ENCODE measurements at places on chromosomes 2 and 18.
A peak's percentile ranks its signal among the peaks of the same experiment; 100 is the strongest.

DNA sequence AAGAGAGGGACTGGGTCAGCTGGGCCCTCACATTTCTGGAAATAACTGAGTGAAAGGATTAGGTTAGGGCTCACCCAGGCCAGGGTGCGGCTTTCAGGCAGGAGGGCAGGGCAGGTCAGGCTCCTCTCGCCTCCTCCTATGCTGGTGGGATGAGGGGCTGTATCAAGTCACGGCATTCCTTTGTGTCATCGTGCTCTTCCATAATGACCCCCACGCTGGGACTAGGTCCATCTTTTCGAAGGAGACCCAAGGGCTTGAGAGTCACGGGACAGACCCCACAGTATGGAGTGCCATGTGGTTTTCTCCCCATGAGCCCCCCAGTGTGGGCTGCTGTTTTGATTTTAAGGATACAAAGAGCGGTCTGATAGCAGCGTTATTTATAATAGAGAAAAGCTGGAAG lies 137.8 kb upstream of the COPS8 start:
- DNase-seq: no peak

DNA sequence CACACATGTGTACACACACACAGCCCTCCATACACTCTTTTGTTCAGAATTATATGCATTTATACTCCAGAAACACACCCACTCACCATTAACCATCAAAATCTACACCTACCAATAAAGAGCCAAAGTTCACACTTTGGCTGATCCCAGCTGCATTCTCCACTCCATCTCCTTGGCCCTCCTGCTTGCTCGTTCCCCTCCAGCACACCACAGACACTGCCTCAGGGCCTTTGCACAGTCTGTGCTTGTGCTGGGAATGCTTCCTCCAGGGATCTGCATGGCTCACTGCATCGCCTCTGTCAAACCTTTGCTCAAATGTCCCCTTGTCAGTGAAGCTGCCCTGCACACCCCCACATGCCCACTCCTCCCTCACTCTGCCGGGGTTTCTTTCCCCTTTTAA lies 46.0 kb downstream of the POMC start:
- no peak for DNase-seq

DNA sequence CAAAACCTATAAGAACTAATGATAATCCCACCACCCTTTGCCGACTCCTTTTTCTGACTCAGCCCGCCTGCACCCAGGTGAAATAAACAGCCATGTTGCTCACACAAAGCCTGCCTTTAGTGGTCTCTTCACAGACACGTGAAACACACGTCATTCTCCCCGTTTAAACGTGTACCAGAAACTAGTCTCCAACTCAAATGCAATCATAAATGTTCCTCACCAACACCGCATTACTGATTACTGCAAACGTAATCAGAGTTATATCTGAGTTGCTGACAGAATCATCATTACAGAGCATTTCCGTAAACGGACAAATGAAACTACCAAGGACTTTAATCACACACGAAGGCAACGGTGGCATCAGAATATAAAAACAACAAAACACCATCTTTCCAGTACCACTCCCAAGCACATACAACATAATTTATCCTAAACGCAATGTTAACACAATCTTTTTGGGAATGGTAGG lies 1.9 kb downstream of the CLK1 start:
- DNase-seq: peak; percentile 24

DNA sequence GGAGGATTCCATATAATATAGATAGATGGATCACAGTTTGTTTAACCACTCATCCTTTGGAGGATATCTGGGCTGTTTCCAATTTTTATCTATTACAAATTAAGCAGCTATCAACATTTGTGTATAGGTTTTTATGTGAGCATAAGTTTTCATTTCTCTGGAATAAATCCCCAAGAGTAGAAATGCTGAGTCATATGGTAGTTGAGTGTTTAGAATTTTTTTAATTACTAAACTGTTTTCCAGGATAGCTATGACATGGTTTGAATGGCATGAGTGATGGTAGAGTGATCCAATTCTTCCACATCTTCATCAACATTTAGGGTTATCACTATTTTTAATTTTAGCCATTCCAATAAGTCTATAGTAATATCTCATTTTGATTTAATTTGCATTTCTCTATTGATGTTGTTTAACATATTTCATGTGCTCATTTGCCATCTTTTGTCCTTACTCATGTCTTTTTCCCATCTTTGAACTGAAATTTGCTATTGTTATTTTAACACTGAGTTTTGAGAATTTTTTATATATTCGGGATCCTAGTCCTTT lies 31.4 kb downstream of the ABCB11 start:
- DNase-seq: no peak

GRCh38 chr18:8816220-8816619 lies 110.9 kb downstream of the MTCL1 start:
- DNase-seq: no peak

- DNase-seq: no peak
Measured at GRCh38 chr2:207480521-207481040, 49.2 kb upstream of the CREB1 start.

- DNase-seq: no peak
Measured at GRCh38 chr2:217325816-217326215, 466.0 kb upstream of the TNP1 start.

DNA sequence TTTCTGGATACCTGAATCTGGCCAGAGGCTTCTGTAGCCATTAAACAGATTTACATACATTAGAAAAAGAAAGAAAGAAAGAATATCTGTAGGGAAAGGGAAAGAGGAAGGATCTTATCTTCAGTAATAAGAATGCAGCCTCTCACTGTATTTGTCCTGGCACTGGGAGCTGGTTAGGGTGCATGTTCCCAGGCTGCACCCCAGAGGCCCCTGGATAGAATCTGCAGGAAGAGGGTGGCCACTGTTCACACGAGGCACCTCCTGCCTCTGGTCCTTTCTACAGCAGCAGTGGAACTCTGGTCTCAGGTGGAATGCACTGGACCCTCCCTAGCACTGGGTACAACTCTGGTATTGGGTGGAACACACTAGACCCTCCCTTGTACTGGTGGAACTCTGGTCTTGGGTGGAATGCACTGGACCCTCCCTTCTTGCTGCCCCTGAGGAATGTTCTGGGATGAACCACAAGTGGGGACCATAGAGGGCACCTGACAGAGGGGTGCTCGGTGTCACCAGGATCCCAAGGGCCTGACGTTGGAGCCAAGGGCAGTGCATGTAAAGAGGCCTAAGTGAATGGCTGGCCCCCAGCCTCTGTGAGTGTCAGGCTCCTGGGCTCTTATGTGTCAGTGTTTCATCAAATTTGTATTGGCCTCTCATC lies 27.4 kb upstream of the PXDN start:
- no peak for DNase-seq

GRCh38 chr2:119517433-119517832 lies 6.8 kb downstream of the SCTR start:
- no peak for DNase-seq

DNA sequence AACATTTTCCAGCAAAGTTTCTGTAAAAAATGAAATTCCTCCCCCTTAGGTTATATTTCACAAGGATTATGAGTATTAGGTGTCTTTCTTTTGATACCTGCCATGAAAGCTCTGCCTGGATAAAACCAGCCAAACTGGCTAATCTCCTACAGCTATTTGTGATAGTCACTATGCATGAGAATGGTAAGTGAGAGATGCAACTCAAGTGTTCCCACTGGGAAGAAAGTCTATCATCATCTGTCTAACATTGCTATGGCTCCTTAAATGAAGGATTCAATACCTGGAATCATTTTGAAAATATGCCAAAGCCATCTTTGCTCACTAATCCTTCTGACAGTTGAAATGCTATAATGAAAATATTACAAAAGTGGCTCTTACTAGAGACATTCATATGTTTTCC lies 339.9 kb upstream of the LRRTM4 start:
- no peak for DNase-seq

DNA sequence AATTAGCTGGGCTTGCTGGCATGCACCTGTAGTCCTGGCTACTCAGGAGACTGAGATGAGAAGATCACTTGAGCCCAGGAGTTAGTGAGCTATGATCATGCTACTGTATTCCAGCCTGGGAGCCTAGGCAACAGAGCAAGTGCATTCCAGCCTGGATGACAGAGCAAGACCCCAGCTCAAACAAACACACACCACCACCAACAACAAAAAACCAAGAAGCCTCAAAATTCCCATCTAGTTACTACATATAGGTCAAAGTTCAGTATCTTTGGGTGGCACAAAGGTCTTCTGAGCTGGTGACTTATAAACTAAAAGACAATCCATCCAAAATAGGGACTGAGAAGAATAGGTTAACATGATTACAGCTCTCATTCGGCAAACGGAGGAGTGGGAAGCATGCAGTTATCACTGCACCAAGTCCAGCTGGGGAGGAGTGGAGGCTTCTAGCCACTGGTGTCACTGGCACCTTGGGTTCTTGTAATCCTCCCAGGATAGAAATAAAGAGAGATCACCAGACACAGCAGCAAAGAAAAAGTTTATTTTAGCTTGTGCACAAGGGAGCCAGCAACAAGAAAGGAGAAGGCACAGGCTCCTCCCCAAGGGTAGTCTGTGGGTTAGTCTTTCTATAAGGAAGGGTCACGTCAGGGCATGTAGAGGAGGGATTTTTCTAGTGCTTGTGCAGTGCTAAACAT lies 57.4 kb downstream of the SH2D6 start:
- DNase-seq: no peak

DNA sequence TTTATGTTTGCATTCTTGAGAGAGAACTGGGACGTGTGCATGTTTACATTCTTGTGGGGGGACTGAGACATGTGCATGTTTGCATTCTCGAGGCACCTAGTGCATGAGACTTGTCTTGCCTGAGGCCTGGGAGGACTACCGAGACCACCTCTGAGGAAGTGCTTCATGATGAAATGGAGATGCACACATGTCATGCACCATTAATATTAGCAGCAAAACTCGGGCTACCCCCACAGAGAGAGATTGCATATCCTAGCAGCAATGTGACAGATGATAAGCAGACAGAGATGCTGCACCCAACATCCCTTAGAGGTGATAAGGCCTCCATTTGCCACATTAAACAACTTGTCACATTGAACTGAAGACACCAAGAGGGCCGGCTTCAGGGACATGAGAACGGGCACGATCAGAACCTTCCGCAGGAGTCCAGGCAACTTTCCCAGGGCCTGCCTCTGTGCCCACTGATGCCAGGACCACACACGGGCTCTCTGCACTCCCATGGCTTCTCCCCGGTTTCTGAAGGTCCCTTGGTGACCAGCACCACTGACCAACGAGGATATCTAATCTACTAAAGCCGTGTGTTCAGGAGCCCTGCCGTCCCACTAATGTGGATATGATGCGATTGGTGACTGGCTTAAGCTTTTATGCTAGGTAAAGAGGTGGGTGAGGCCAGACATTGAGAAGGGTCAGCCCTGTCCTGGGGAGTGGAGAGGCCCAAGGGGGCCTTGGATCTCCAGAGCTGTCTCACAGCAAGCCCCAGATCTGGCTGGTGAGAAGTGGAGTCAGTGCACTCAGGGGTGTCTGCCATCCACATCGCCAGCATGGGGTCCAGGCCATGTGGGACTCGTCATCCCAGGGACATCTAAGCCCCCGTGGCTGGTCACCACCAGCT lies 208.3 kb downstream of the NDUFA10 start:
- DNase-seq: no peak

GRCh38 chr2:36170805-36171204 lies 184.8 kb upstream of the CRIM1 start:
- no peak for DNase-seq

GRCh38 chr2:159145745-159146354 lies 140.7 kb downstream of the WDSUB1 start:
- DNase-seq: no peak

DNA sequence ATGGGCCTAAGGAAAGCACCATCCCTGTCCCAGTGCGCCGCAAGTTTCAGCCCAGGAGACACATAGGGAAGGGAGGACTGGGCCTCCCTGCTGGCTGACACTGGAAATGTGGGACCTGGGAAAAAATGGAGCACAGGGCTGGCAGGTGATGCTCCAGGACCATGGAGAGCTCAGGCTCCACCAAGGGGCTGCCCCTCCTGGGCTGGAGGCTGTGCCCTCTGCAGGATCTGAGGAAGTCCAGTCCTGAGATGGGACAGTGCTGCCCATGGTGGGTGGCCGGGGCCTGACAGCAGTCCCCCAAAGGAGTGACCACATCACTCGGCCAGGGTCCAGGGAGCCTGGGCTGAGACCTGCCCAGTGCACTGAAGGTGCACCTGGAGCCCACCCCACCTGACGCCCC lies 108.6 kb upstream of the TEKT4 start:
- no peak for DNase-seq

DNA sequence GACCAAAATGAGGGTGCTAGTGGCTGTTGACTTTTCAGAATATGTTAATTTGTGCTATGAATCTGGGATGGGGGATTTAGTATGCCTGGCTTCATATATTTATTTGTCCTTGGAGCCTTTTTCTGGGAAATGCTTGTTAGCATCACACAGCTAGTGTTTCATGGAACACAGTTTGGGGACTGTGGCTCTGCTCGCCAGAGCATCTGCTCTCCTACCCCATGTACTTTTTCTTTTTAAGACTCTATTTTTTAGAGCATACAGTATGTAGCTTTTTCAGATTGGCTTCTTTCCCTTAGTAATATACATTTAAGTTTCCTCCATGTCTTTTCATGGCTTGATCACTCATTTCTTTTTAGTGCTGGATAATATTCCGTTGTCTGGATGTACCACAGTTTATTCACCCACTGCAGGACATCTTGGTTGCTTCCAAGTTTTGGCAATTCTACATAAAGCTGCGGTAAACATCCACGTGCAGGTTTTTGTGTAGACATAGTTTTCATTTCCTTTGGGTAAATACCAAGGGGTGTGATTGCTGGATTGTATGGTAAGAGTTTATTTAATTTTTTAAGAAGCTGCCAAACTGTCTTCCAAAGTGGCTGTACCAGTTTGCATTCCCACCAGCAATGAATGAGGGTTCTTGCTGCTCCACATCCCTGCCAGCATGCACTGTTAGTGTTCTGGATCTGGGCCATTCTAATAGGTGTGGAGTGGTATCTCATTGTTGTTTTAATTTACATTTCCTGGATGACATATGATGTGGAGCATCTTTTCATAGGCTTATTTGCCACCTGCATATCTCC lies 44.1 kb downstream of the EFR3B start:
- no peak for DNase-seq

DNA sequence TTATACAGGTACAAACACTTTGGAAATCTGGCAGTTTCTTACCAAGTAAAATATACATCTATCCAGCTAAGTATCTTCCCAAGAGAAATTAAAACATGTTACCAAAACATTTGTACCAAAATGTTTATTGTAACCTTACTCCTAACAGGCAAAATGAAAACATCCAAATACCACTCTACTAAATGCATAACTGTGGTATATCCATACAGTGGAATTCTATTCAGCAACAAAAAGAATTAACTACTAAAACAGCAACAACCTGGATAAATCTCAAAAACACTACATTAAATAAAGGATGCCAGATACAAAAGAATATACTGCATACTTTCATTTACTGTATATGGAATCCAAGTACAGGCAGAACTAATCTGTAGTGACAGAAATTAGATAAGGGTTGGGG lies 51.1 kb downstream of the TLK1 start:
- DNase-seq: no peak

DNA sequence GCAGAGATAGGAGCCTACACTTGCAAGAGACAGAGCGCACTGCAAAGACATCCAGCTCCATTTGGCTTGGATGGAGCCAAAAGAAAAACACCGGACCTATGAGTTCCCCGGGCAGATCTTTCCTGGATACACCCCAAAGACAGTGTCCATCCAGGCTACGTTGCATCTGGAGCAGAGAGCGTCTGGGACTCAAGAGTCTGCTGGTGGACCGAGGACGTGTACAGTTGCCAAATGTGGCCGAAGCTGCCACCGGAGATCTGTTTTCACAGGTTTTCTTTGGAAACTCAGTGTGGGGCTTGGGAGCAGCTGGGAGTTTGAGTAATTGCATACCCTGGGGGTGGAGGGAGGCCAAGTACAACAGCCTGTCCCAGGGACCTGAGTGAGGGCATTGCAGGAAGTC lies 192.3 kb upstream of the OSR1 start:
- DNase-seq: no peak

- DNase-seq: no peak
Measured at GRCh38 chr2:105721991-105722511, 22.7 kb upstream of the NCK2 start.

Measured in stimulated activated CD8-positive, alpha-beta memory T cell treated with anti-CD3 and anti-CD28 coated beads, Interleukin-4, amount 100 ng/mL, for 4 hours (primary cell).